Fibroblast of gingiva (primary cell): ENCODE measurements at places on chromosomes 12 and 14.

- no peak for DNase-seq
Observed at GRCh38 chr12:22481547-22482104, 62.7 kb downstream of the C2CD5 start.

DNA sequence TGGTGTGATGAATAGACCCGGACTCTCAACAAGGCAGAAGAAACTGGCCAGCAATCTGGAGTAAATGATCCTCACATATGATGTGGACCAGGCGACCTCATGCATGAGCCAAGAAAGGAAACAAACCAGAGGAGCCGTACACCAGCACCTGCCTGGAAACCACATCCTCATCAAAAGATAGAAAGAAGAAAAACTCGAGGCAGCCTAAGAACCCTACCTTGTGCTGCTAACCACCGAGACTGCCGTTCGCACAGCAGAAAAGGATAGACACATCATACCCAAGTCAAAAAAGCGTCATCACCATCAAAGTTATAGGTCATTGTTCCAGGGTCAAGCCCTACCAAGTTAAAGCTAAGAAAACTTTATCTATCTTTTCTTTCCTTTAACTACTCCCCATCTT, 66.7 kb downstream of the RESF1 start:
- DNase-seq: no peak

- DNase-seq: no peak
Observed at GRCh38 chr12:3103806-3104205, 26.6 kb downstream of the TSPAN9 start.

- DNase-seq: no peak
Observed at GRCh38 chr12:4289998-4290790, 16.6 kb downstream of the CCND2 start.

DNA sequence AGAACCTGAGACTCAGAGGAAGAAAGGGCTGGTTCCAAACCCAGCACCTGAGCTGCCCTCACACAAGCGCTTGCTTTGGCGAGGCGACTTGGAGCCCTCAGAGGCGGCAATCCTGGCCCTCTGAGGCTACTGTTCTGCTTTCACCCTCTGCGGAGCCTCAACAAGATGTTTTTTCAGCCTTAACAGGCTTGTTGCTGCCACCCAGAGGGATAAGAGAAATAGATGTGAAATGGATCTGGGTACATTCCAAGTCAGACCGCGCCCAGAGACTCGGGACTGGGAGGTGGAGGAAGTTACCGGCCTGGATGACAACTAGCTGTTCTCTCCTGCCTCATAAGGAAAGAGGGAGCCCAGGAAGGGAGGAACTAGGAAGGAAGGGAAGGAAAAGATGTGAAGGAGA, 89.6 kb downstream of the TTC7B start:
- DNase-seq: peak; percentile 63

GRCh38 chr14:91897106-91897701, 29.9 kb upstream of the TC2N start:
- peak; percentile 95 for DNase-seq

- no peak for DNase-seq
Observed at GRCh38 chr14:92549105-92549858, 35.7 kb downstream of the RIN3 start.

GRCh38 chr12:78534311-78534710, 330.3 kb upstream of the SYT1 start:
- DNase-seq: no peak

- no peak for DNase-seq
Observed at GRCh38 chr14:105283899-105284298, 16.9 kb downstream of the BRF1 start.

GRCh38 chr12:12156116-12156515, 85.4 kb downstream of the BCL2L14 start:
- DNase-seq: no peak

DNA sequence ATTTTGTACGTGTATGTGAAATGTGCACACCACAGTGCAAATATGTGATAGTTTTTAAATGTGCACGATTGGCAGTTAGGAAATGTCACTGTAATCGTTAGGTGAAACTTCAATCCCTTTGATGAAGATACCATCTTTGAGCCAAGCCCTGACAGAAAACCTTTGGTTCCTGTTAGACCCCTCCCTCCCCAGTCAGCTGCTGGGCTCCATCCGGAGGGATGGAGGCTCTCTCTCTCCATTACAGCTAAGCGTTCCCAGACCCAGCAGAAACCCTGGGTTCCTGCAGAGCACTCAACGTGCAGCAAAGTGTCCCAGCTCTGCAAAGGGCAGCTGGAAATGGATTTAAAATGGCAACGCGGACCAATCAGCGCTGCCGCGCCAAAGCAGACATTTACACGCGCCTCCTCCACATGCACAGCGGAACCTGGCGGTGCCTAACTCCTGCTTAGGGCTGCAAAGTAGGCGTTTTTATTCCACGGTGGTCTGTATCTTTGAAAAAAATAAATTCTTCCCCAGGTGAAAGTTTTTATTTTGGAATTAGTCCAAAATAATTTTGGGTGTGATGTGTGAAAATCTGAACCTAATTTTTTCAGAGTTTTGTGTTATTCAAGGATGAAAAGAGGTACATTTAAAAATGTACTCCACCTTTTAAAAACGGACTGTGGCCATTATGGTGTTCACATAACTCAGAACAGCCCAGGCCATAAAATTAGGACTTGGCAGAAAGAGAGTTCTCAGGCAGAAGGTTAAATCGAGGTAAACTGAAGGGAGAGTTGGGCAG, 1.4 kb upstream of the HMGA2 start:
- DNase-seq: peak; percentile 57

DNA sequence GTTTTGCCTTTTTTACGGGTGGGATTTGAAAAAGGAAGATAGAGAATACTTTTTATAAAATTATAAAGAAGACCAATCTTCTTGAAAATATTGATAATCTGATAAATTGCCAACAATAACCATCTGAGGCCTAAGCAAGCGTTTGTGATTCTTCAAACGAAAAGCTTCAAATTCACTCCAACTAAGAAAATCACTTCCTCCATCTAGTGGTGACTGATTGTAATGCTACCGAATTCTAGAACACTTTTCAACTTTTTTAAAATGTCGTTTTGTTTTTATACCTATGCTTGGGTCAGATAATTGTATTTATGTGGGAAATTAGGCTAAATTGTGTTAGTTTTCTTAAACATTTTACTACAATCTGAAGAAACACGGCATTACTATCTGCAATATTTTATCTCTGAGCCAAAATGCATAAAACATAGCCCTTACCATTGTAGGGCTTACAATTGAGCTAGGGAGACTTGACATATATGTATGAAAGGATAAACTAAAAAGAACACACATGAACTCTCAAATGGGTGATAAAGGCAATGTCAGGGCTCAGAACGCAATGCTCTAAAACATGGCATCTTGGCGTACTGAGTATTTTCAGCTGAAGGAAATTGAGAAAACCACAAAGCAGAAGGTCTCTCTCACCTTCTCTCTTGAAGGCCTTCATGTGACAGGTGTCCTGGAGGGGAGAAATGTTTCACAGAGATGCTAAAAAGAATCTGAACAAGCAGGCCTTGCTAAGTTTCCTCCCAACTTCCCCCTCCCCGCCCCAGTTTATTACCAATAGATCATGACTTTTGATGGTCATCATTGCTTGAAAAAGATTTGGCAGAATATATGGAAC, 36.8 kb upstream of the G2E3 start:
- DNase-seq: peak; percentile 30

GRCh38 chr12:6086316-6086715, 38.2 kb downstream of the VWF start:
- DNase-seq: no peak

- no peak for DNase-seq
Observed at GRCh38 chr12:46970636-46971035, 108.8 kb upstream of the PCED1B start.
